ENCODE measurements at places on chromosomes 1 and 21. TPM values are rescaled to one million over a fixed set of nuclear protein-coding genes. Genes with fewer than 3 reads are reported as not detected.

The PARS2 gene
- 7.3 TPM for total RNA-seq

DNA sequence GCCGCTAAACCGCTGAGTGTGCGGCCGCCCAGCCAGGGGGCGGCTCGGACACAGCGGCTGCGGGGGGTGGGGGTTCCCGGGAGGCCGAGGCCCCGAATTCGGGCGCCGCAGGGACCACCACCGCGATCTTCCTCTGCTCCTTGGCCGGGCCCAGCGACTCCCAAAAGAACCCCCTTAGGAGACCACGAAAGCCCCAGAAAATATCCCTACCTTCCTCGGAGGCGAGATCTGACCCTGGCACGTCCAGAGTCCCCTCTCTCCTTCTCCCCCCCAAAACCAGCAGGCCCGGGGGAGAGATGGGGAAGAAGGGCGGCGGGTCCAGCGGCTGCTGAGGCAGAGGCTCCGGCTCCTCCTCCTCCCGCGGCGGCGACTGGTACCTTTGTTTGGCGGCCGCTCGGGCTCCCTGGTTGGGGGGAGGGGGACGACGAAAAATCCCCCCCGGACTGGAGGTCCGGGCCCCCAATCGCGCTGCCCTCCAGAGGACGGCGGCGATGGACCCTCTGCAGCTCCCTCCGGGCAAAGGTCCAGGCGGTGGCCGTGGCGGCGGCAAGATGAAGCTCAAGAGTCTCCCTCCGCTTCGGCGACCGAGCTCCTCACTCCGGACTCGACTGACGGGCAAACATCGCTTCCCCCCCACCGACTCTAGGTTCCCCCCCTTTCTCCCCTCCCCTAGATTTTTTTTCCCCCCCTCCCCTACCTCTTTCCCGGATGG, at the start of gene ARID4B:
TSS of gene ARID4B (minus strand) at position 621 of the 712 bp plus-strand sequence. CDS start 1,260 bp downstream, outside the sequence.
- DNase-seq = no peak

DNA sequence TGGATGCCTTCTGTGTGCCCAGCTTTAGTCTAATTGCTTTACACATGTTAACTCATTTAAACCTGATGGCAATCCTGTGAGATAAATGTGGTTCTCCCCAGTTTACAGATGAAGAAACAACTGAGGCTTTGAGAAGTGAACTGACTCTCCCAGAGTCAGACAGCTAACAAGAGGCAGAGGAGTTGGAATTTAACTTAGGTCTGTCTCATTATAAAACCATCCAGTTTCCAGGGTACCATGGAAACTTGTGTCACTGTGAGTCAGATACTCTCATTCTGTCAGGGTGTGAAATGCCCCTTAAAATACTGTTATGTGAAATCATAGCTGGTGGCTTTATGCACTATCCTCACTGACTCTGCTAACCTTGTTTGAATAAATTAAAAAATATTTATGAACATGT, 206.6 kb downstream of the PBX1 start:
- peak; percentile 83 for DNase-seq

GRCh38 chr1:54601730-54602129, 21.6 kb downstream of the FAM151A start:
- DNase-seq = no peak

GRCh38 chr21:41234569-41234968, 66.6 kb downstream of the BACE2 start:
- DNase-seq = no peak

DNA sequence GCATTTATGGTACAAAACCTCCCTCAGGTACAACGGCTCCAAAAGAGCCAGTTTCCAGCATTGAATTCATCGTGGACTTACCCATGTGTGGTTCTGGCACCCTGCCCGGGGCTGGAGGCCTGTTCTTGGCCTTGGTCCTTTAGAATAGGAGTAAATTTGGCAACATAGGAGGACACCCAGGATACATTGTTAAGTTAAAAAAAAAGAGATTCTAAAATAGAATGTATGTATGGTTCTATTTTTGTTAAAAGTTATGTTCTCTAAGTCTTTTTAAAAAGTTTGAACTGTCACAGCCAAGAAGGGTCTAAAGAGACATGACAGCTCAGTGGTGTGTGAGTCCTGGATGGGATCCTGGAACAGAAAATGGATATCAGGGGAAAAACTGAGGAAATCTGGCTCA, 25.9 kb downstream of the EPHX1 start:
- no peak for DNase-seq

DNA sequence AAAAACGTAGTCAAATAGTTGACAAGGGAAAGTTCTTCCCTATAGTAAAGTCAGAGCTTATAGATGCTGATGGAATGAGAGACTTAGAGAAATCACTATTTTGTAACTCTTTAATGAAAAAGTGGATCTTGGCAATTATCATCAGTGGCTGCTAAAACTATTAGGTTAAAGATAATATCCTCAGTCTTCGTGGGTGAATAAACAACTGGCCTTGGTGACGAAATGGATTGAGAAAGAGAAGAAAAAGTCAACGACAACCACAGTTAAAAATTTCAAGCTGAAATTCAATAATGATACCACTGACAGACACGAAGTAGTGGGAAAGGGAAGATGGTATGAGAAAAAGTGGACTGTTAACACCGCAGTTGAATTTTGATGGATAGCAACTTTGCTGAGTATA, 90.0 kb upstream of the GNG4 start:
- DNase-seq = no peak

- no peak for DNase-seq
Observed at GRCh38 chr1:36419140-36419539, 21.4 kb upstream of the LSM10 start.

The LGR6 gene
- 0.23 TPM for total RNA-seq

GRCh38 chr1:159211331-159212136, 6.9 kb downstream of the ACKR1 start:
- peak; percentile 66 for DNase-seq

- peak; percentile 94 for DNase-seq
Observed at GRCh38 chr1:923131-923990, at the start of gene SAMD11. Gene SAMD11, plus strand, starts transcription at chr1:923923. Its CDS starts 509 bp downstream, at chr1:924432.
